ENCODE measurements at places on chromosomes 16 and 17.

GRCh38 chr17:61280338-61280737 is 119.3 kb upstream of the TBX2 start:
- no peak for DNase-seq

DNA sequence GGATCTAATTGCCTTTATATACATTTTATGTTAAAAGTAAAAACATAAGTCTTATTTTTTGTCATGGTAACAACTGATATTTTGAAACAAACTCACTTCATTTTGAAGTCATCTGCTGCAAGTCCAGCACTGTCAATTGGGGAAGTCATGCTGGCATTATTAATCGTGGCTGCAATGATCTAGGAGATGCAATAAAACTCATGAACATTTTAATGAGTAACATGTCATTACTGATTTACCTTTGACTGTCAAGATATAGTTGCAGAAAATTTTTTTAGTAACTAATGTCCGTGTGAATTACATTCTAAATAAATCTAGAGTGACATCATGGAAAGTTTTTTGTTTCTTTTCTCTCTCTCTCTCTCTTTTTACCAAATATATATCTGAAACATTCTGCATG is 17.3 kb upstream of the KRT24 start:
- DNase-seq = no peak

- DNase-seq = no peak
These were observed 12.3 kb upstream of the CDH1 start for GRCh38 chr16:68724797-68725196.

GRCh38 chr16:75402821-75403475 is 30.4 kb downstream of the CFDP1 start:
- no peak for DNase-seq

GRCh38 chr16:67546091-67546501 is 16.2 kb upstream of the CTCF start:
- DNase-seq = no peak

Data from NCI-H2081 treated with DMSO at 0.1 percent for 48 hours (cell line).